ENCODE measurements at places on chromosomes 2 and 18.
A peak's percentile ranks its signal among the peaks of the same experiment; 100 is the strongest.

DNA sequence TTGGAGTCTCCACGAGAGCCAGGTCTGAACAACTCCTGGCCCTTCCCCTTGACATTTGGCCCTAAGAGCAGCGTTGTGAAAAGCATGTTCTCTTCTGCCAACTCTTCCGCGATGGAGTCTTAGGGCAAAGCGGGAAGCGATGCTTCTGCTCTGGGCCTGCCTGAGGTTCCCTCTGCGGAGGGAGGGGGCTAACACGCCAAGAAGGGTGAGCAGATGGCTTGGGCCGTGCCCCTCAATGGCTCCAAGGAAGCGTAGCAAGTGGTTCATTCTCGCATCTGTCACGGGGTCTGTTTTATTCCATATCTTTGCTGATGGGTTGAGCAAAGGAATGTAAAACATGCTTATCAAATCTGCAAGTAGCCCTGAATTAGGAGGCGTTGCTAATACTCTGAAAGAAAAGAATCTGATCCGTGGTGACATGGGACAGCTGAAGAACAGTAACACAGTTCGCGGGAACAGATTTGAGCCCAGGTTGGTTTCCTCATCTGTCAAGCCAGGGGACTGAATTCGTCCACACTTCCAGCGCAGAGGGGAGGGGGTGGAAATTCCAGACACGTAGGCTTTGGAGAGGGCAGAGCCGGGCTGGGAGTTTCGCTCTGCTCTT lies 38.0 kb downstream of the DNMT3A start:
- DNase-seq = peak; percentile 44

DNA sequence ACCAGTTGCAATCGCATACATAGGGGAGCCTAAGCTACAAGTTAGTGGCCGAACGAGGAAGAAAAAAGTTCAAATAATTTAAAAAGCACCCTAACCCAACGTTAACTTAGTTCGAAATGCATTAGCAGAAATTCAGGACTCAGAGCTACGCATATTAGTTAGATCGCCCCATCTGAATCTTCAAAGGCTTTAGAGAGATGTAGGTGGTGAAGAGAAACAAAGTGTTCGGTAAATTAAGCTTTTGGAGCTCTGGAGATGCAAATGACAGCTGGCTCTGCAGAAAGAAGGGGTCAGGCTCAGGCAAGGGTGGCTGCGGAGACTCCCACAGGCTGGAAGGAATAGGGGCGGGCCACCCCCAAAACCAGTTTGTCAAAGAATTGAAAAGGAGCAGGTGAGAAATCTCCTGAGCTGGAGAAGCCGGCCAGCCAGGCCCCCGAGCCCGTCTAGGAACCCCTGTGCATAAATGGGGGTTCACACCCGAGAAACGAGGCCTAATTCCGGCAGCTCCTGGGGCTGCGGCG lies 621 bp downstream of the TXNL1 start:
- no peak for DNase-seq

DNA sequence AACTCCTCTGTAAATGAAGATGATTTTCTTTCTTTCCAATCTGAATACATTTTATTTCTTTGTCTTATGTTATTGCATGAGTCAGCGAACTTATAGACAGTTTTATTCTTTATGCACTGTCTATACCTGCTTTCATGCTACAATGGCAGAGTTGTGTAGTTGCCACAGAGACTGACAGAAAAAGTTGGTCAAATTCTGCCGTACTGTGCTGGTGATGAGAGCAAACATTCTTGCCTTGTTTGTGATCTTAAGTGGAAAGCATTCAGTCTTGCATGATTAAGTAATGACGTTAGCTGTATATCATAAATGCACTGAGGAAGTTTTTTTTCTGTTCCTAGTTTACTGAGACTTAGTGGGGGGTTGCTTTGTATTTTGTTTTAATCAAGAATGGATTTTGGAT lies 32.9 kb downstream of the ZC3H15 start:
- DNase-seq = no peak

- no peak for DNase-seq
These were observed 97.3 kb downstream of the ANKRD12 start for GRCh38 chr18:9233771-9234440.

DNA sequence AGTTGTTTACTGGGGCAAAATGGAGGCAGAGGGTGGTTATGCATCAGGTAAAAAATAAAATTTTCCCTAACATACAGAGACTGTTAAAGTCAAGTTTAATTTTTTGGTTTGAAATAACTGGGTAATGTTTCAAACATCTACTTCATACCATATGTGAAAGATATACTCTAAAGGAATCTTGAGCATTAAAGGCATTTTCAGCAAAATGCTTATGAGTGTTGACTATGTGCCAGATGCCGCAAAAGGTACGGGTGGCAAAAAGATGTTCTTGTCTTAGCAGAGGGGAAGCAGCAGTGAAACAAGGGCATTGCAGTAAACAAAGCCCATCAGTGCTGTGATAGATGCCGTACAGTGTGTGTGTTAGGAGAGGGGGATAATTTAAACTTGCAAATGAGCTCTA lies 263.1 kb upstream of the ID2 start:
- no peak for DNase-seq

GRCh38 chr2:182862091-182862490 lies 4.3 kb downstream of the FRZB start:
- DNase-seq = peak; percentile 54

- no peak for DNase-seq
These were observed 97.1 kb downstream of the NOL10 start for GRCh38 chr2:10592652-10593051.

DNA sequence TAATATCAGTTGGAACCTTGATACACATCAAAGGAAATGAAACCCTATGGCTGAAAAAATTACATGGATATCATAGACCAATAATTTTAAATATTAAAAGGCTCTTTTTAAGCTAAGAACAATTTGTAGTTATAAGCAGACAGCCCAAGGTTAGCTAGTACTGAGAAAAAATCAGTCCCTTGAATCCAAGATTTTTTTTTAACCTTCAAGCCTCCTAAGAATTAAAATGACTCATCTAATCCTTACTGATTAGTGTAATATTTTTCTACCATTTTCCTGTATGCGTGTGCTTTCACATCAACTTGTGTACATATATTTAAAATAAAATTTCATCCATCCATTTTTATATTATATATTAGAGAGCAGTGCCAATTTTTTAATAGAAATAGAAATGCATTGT lies 1004.9 kb upstream of the ZEB2 start:
- no peak for DNase-seq

GRCh38 chr18:26813043-26813442 lies 52.5 kb downstream of the AQP4 start:
- peak; percentile 47 for DNase-seq

GRCh38 chr2:134370655-134371445 lies 117.0 kb downstream of the MGAT5 start:
- DNase-seq = peak; percentile 30

DNA sequence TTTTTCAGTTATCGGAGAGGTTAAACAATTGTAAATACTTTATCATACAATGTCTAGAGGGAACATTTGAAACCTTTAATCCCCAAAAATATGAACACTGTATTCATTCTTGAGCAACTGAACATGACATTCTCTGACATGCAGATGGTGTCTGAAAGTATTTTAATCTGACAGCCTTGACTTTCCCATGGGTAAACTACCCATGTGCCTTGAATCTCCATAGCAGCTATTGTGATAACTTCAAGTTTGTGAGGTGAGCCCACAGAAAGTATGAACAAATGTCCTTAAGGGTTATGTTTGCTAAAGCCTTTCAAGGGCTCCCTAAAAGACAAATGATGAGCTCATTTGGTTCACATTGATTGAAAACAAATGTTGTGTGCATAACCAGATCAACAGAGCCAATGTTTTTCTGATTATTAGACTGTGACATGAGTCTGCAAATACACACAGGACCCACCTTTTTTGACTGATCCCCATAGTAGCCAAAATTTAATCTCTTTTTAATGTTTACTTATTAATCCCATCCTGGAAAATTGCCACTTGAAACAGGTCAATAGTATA lies 1326.0 kb downstream of the LRP1B start:
- DNase-seq = no peak

DNA sequence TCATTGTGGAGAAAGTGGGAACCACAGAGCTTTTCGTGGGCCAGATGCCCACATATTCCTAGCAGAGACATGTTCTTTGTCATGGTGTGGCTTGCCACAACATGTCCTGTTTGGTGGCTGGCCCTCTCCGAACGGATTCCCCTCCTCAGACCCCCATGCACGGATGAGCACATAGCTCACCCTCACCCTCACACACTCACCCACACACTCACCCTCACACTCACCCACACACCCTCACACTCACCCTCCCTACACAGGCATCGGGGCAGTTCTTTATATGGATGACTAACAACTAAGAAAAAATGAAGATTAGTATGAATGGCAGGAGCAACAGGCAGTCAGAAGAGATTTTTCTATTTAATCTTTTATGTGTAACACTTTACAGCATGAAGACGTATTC lies 149.9 kb downstream of the ZNF236 start:
- peak; percentile 15 for DNase-seq

GRCh38 chr2:45199973-45200372 lies 190.7 kb upstream of the SIX2 start:
- DNase-seq = peak; percentile 54

DNA sequence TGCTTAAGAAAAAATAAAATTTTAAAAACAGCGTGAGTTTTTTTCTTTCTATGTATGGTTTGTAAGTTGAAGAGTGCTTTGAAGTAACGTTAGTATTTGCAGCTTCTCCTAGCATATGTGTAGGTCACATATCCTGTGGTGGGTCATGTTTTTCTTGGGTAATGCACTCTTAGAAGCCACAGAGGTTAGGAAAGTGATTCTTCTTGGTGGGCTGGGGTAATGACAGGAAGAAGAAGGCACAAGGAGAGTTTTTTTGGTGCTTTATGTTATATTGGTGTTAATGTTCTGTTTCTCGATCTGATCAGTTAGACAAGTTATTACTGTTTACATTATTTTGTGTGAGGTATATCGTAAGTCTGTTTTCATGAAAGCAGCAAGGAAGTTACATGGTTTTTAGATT lies 109.0 kb downstream of the ICA1L start:
- DNase-seq = no peak

- DNase-seq = no peak
These were observed 6.2 kb downstream of the COPS9 start for GRCh38 chr2:240129731-240130392.

DNA sequence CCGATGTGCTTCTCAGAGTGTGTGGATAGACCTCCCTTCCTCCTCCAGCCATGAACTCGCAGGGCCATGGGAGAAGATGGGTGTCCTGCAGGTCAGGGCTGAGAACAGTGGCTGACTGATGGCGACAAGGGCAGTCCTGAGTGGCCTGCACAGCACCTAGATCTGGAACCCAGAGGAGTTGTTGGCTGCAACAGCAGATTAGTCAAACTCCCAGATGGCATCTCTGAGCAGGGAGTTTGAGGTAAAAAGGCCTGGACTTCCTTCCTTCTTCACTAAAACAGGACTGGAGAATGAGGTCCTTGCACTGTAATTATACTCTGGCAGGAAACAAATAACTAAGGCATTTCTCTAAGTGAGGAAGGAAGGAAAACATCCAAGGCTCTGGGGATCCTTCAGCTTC lies 160.8 kb downstream of the MYCN start:
- no peak for DNase-seq

DNA sequence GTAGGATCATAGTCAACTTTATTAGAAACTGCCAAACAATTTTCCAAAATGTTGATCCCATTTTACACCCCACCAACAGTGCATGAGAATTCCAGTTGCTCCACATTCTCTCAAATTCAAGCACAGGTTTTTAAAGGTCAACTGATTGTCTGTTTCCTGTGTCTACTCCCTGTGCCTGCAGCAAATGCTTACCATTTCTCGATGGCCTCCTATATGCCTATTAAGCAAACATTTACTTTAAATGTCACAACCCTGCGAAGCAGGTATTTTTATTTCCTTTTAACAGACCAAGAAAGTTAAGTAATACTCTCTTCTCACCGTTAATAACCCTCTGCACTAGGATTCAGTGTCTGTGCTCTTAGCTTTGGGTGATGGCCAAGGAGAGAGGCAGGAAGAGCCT lies 163.8 kb upstream of the EPB41L3 start:
- no peak for DNase-seq

DNA sequence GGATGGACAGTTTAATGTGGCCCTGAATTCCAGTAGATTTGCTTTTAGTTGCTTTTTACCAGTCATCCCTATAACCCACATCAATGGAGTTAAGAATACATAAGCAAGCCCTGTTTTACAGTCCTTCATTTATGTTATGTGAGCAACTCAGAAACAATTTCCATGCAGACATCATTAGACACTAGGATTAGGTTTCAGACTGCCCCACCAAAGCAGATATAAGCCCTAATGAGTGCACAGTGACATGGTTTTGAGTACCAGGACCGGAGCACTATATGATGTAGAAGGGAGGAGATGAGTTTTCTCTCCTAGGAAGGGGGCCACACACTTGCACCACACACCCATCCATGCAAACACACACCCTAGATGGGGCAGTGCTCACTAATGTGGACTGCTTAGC lies 15.5 kb downstream of the KCNS3 start:
- DNase-seq = no peak

- no peak for DNase-seq
These were observed 35.0 kb upstream of the PSMD14 start for GRCh38 chr2:161273038-161273760.

- no peak for DNase-seq
These were observed 157.8 kb upstream of the CAPN13 start for GRCh38 chr2:30965022-30965531.

GRCh38 chr2:44742057-44742456 lies 199.4 kb upstream of the SIX3 start:
- no peak for DNase-seq

- no peak for DNase-seq
These were observed 2.3 kb upstream of the GLI2 start for GRCh38 chr2:120733238-120733932.

- DNase-seq = no peak
These were observed 20.3 kb upstream of the MARCO start for GRCh38 chr2:118921646-118922045.

DNA sequence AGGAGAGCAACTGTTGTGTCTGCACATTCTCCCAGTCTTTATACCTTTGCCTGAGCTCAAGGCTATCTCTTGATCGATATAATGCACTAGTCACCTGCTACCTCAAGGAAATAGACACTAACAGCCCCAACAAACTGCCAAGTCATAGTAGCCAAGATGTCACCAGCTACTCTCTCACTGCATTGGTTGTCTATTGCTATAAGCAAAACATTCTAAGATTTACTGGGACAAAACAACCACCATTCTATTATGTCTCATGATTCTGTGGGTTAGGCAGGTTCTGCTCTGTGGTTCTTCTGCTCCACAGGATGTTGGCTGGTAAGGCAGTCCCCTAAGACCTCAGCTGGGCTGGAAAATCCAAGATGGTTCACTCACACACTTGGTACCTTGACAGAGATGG lies 28.5 kb upstream of the MLPH start:
- peak; percentile 10 for DNase-seq

- DNase-seq = no peak
These were observed 51.7 kb upstream of the SPATS2L start for GRCh38 chr2:200254773-200255172.

DNA sequence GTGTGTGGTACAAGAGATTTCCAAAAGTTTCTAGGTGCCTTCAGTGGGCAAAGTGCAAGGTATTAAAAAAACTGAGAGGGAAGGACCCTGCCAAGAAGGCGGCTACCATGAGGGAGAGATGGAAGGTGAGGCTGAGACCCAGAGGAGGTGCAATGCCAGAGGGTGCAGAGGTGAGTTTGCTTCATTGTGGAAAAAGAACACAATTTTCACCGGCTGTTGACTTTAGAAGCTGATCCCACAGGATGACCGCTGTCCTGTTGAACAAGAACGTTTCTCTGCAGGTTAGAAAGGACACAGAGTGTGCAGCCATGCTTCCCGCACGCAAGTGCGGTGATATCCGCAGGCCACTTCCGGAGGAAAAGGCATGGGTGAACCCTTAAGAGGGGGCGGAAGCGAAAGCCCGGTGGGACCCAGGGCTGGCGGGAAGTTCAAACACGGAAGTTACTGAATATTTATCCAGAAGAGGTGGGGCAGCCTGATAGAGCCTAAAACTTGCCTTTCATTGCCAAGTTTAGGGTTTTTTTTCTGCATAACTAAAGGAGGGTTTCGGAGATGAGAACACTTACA lies 16.6 kb downstream of the SP110 start:
- DNase-seq = no peak

Data from left hindlimb (tissue), 1 donor.